ENCODE measurements at places on chromosomes 6 and 20.
A peak's percentile ranks its signal among the peaks of the same experiment; 100 is the strongest.

GRCh38 chr6:127119102-127120022, 891 bp downstream of the RSPO3 start:
- ATAC-seq = no peak

- ATAC-seq = peak; percentile 19
Measured at GRCh38 chr20:23086056-23086566, at the start of gene CD93. Gene CD93, minus strand, starts transcription at chr20:23086324. Its CDS starts 132 bp downstream, at chr20:23086192.

GRCh38 chr20:44725837-44726236, 10.7 kb downstream of the CCN5 start:
- no peak for ATAC-seq

DNA sequence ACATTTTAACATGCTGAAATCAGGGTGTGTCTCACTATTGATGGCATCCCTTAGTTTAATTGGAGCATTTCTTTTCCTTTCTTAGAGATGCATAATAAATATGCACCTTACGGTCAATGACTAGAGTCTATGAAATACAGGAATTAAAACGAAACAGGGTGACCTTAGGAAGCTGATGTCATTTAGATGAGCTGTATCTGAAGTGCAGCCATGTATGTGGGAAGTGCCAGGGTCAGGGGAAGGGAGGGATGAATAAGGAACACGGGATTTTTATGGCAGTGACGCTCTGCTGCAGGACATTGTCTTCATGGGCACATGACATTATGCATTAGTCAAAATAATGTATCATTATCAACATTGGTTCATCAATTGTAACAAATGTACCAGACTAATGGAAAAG, 84.0 kb downstream of the AGPAT4 start:
- ATAC-seq = no peak

GRCh38 chr20:33584976-33585375, 77.2 kb upstream of the C20orf144 start:
- ATAC-seq = no peak

GRCh38 chr20:24765316-24766142, 183.5 kb upstream of the CST7 start:
- no peak for ATAC-seq

GRCh38 chr6:13473768-13474165, 13.6 kb downstream of the GFOD1 start:
- no peak for ATAC-seq

DNA sequence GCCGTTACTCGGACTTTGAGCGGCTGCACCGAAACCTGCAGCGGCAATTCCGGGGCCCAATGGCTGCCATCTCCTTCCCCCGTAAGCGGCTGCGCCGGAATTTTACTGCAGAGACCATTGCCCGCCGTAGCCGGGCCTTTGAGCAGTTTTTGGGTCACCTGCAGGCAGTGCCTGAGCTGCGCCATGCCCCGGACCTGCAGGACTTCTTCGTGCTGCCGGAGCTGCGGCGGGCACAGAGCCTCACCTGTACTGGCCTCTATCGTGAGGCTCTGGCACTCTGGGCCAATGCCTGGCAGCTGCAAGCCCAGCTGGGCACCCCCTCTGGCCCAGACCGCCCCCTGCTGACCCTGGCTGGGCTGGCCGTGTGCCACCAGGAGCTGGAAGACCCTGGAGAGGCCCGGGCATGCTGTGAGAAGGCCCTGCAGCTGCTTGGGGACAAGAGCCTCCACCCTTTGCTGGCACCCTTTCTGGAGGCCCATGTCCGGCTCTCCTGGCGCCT, 7.2 kb downstream of the SNX21 start:
- peak; percentile 8 for ATAC-seq

DNA sequence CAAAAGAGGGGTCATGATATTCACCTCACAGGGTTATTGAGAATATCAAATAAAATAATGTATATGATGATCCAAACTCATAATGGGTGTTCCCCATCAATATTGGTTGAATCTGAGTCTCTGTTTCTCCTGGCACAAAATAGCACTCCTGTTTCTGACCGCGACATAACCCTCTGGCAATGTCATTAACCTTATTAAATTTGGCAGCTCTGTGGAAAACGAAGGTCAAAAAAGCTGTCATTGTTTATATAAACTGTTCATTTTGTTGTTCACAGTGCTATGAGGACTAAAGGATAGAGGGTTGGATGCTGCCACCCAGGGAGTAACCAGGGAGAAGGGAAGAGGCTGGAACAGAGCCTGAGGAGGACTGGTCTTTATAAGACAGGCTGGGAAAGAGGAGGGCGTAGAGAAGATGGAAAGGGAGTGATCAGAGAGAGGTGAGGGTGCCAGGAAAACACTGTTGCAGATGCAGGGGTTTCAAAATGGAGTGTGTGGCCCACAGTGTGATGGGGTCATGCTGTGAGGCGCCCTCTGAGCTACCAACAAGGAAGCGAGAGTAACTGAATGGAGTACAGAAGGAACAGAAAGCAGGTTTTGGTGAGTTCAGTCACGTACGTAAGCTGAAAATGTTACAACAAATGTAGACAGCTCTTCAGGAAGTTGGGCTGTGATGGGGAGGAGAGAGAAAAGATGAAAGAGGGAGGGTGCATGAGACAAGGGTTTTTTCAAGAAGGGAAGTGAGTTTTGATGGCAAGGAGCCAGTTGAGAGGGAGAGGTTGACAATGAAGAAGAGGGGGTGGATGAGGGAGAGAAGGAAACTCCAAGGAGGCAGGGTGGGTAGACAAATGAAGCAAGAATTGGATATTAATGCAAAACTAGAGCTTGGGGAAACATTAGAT, 251.6 kb upstream of the TAB2 start:
- peak; percentile 42 for ATAC-seq

DNA sequence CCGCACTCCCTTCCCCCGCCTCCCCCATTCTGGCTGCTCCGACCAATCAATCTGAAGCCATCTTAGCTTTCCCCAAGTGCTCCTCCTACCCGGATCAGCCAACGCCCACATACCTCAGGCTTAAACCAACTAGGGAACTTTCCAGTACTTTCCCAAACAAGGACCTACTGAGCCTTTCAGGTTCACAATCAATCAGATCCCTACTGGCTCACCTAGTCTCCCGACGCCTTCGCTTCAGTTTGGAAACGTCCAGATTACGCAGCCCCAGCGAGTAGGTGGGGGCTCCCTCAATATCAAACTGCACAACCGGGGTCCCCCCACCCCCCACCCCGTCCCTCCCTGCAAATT, 432 bp downstream of the HSPA1L start:
- ATAC-seq = peak; percentile 86

Data from esophagus mucosa (tissue), 1 donor.